Eye (tissue), 1 donor: ENCODE measurements at places on chromosomes 16 and 17.
A peak's percentile ranks its signal among the peaks of the same experiment; 100 is the strongest.

DNA sequence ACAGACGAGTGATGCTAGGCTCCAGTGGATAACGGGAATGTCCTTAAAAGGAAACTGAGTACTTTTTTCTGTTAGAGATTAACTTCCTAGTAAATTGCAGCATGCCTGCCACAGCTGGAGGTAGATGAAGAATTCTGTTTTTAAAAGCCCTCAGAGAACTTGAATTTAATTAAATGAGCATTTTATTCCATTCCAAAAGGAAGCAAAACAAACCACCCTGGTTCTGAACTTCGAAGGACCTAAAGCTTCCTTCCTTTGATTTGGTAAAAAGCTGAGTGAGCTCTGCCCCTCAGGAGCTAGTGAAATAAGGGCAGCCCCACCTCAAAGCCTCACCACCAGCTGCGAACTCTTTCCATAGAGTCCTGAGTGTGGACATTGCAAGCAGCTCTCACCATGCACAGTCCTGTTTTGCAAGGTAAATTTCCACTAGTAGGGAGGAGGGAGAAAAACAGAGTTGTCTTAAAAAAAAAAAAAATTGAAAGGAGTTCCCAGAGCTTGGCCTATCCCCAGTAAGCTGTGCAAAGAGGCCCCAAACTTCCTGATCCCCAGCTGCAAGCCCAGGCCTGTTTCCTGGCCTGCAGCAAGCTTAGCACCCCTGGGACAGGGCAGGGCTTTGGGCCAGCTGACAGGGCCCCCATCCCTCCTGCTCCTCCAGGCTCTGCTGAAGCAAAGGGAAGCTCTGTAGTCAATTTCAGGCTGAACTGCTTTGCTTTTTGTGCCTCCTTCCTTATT is 11.2 kb downstream of the CHD9NB start:
- peak; percentile 78 for DNase-seq

- no peak for DNase-seq
Observed at GRCh38 chr16:6096931-6097670, 999.5 kb upstream of the EEF2KMT start.

DNA sequence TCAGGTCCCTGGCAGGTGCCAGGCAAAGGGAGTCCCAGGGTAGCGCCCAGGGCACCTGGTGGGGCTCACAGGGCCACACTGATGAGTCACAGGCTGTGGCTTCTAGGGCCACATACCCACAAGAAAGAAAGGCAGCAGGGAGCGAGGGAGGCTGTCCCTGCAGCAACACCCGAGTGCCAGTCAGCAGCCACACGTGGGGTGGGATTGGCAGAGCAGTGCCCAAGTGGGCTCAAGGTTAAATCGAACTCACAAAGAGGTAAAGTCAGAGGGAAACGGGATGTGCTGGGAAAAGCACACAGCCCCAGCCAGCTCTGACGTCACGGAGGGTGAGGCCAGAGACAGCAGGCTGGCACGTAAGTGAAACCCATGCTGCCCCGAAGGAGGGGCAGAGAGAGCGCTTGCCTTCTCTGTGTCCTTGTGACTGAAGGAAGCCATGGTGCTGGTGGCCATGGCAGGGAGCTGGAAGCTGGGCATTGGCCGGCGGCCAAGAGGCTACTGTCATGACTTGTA is 33.8 kb downstream of the FA2H start:
- DNase-seq = no peak

DNA sequence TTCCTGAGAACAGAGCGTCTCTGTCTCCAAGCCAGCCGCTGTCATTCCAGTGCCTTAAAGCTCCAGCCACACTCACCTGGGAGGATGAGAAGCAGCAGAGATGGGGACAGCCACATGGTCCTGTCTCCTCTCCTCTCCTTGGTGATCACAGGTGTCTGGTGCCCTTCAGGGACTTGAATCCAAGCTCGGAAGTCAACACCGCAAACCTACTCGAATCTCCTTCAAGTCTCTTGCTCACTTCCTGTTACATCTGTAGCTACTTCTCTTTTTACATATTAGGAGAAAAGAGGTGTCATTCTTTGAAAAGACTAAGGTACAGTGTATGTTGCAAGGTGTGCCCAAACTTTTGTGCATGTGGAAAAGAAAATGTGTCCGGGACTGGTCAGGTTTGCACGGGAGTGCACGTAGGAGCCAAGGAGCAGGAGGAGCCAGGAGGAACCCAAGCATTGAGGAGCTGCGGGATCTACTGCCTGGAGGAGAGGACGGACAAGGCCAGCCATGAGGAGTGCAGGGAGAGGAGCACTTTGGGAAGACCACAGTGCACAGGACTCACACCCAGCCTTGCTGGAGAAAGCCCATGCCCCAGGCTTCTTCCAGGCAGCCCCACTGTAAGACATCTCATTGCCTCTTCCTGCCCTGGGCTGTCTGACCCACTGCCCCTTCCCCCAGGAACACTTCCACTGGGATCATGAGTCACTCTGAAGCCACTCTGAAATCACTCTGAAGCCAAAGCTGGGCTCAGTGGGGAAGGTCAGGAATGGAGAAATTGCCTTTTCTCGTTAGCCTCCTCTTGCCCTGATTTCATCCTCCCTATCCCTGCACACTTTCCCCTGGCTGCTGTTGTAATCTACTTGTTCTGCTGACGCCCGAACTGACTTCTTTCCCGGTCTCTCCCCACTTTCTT is at the start of gene CD300LD:
Gene CD300LD (minus strand): TSS at position 197 of the 904 bp plus-strand sequence. CDS start 81 bp downstream, at position 116.
- no peak for DNase-seq

GRCh38 chr17:14123619-14124278 is 54.4 kb downstream of the COX10 start:
- DNase-seq = no peak

GRCh38 chr17:74831444-74832146 is 28.1 kb downstream of the GRIN2C start:
- peak; percentile 59 for DNase-seq

DNA sequence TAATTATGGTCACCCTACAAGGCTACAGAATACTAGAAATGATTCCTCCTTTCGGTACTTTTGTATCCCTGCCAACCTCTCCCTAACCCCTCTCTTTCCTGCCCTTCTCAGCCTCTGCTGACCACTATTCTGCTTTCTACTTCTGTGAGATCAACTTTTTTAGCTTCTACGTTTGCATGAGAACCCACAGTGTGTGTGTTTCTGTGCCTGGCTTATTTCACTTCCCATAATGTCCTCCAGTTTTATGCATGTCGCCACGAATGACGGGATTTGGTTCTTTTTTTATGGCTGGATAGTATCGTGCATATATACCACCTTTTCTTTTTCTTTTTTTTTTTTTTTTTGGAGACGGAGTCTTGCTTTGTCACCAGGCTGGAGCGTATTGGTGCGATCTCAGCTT is 92.1 kb downstream of the RAP1GAP2 start:
- no peak for DNase-seq

DNA sequence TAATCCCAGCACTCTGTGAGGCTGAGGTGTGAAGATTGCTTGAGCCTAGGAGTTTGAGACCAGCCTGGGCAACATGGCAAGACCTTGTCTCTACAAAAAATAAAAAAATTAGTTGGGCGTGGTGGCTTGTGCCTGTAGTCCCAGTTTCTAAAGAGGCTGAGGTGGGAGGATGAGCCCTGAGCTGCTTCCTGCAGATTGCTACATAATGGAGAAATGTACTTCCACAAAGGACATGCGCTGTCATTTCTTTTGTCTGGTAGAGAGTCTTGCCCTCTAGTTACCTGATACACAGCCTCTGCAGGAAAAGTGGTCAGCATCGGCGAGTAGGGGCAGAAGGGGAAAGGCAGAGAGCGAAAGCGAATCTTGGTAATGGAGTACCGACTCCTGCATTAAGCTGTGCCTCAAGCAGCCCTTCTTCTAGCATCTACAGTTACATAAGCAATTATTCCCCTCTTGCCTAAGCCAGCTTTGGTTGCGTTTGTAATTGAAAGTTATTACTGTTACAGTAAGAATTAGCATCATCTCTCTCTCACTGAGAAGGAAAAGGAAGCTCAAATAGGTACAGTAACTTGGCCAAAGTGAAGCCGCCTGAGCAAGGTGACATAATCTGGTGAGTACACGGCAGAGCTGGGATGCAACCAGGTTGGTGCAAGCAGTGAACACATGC is 18.5 kb upstream of the GGA2 start:
- no peak for DNase-seq

DNA sequence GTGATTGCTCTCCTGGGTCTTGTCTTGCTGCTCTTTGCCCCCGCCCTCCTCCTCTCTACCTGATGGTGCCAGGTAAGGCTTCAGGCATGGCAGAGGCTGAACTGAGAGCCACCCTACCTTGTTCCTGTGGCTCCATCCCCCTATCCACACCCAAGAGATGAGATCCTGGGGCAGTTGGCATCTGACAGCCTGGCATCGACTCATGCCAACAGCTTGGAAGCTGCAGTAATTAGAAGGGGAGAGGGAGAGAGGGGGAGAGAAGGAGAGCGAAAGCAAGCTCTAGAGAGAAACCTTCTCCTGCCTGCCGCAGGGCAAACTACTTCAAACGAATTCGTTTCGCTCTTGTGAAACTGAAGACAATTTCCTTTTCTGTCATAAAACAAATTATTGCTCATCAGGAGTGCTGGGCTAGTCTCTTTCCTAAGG is 13.8 kb upstream of the SP6 start:
- DNase-seq = no peak

DNA sequence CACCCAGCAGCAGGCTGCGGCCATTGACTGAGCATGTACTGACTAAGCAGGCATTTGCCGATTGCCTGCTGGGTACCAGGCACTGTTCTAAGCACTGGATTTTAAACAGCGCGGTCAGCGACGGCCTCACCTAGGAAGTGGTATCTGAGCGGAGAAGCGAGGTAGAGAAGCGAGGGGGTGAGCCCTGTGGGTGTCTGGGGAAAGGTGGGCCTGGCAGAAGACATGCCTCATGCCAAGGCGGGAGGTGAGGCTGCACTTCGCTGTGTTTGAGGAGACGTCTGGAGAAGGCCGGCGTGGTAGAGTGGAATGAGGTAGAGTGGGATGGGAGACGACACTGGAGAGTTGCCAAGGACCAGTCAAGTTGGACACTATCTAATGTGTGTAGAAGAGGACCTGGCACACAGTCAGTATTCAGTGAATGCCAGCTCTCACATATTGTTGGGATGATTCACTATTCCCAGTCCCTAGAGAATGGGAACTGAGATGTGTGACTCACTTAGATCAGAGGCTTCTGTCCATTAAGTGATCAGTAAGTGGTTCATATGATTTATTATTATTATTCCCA is 14.4 kb downstream of the SYCE1L start:
- DNase-seq = no peak
